Left lung (tissue), 14 donors: ENCODE measurements at places on chromosomes 16 and 17. TPM values are rescaled to one million over a fixed set of nuclear protein-coding genes. Genes with fewer than 3 reads are reported as not detected.

GRCh38 chr16:66322174-66322573, 44.3 kb upstream of the CDH5 start:
- no peak for DNase-seq
- no peaks in the 10 kb centered on the region for H3K36me3 ChIP-seq
- H3K4me3 ChIP-seq, result no peak overlapping the region
- no peaks in the 10 kb centered on the region for H3K4me1 ChIP-seq
- H3K27me3 ChIP-seq, result no peaks in the 10 kb centered on the region

GRCh38 chr16:9610727-9611126, 519.3 kb downstream of the HAPSTR1 start:
- no peak overlapping the region for H3K27ac ChIP-seq
- no peak for DNase-seq
- H3K27me3 ChIP-seq, result no peaks in the 10 kb centered on the region

- no peak overlapping the region for H3K4me3 ChIP-seq
- no peak for DNase-seq
- no peaks in the 10 kb centered on the region for H3K36me3 ChIP-seq
- H3K4me1 ChIP-seq, result no peaks in the 10 kb centered on the region
- no peak overlapping the region for H3K27ac ChIP-seq
These were observed 108.5 kb upstream of the XYLT1 start for GRCh38 chr16:17578981-17579874.

- peaks cover 43% of the 10 kb centered on the region for H3K36me3 ChIP-seq
- peak within 1 kb of the TSS; percentile 98 for H3K27ac ChIP-seq
- DNase-seq, result peak; percentile 93
- peak within 1 kb of the TSS; percentile 87 for H3K4me3 ChIP-seq
These were observed at the start of the genes ACADVL and DLG4 for GRCh38 chr17:7219812-7220592. TSS of gene ACADVL (plus strand) at chr17:7219938. CDS start at chr17:7219985, 47 bp downstream. TSS of gene DLG4 (minus strand) at chr17:7219836.

DNA sequence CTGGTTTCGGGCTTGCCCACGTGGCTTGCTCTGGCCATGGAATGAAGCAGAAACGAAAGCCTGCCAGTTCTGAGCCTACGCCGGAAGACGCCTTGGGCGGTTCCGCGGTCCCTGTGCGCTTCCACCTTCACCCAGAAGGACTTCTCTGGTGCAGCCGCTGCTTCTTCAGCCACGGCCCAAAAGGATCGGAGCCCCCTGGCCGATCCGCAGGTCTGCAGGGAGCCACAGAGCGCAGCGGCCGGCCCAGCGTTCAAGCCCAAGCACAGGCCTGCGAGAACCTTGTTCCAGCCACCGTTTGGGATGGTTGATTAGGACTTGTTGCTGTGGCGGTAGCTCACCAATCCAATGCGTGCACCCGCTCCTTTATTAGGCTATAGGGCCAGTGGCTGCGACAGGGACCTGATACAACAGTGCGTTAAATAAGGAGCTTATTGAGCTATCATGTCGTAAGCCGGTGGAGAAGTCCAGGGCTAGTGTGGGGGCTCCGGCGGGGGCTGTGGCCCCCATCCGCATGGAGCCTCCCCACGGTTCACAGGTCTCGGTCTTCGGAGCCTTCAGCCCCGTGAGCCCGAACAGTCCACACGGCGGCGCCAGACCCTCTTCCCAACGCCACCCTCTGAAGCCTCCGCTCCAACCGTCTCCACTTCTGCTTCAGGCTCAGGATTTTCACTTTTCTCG, 10.2 kb upstream of the MPP2 start:
- no peaks in the 10 kb centered on the region for H3K27me3 ChIP-seq
- H3K27ac ChIP-seq, result no peak overlapping the region
- no peak for DNase-seq
- peak overlapping the region; percentile 30 for H3K4me3 ChIP-seq
- H3K4me1 ChIP-seq, result peaks cover 6% of the 10 kb centered on the region
- no peaks in the 10 kb centered on the region for H3K36me3 ChIP-seq

DNA sequence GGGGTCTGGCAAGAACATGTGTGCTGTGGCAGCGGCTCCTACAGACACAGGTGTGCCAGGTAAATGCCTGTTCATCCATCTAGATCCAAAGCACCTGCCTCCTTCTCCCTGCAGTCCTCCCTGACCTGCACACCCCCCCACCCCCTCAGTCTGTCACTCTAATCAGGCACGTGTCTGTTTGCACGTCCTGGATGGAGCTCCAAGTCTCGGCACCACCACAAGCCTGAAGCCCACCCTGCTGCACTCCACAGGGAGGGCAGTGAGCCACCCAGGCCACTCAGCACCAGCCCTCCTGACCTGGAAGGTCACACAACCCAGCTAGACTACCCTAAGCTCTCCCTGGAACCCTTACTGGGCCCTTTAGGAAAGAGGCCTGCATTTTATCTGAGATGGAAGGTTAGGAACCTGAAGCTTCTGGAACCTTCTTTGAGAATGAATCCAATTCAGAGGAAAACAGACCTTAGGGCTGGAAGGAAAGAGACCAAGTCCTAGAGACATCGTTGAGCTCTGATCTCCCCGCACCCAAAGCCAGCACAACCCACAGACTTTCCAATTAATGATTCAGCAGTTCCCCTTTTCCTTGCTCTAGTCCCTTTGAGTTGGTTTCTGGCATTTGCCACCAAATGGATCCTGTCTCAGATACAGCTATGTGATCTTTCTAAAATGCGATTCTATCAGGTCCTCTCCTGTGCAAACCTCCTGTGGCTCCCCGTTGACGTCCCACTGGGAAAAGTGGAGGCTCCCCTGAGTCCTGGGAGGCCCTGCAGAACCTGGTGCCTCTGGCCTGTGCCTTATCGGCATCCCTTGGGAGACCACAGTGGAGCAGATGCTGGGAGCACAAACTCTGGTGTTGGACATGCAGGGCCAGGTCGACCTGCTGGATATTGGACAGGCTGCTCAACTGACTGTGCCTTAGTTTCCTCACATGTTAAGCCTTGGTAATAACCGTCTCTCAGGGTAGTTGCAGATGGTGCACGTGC, 67.9 kb downstream of the PRMT7 start:
- no peaks in the 10 kb centered on the region for H3K36me3 ChIP-seq
- no peak overlapping the region for H3K4me3 ChIP-seq
- no peak for DNase-seq
- H3K27me3 ChIP-seq, result no peaks in the 10 kb centered on the region

- no peak overlapping the region for H3K27ac ChIP-seq
- H3K4me1 ChIP-seq, result no peaks in the 10 kb centered on the region
- no peaks in the 10 kb centered on the region for H3K27me3 ChIP-seq
- no peak for DNase-seq
These were observed 108.4 kb downstream of the HS3ST3B1 start for GRCh38 chr17:14409292-14409691.

Gene PRDM7
- total RNA-seq, result not detected

GRCh38 chr17:17058304-17058703, 16.0 kb downstream of the MPRIP start:
- peaks cover 9% of the 10 kb centered on the region for H3K36me3 ChIP-seq
- no peaks in the 10 kb centered on the region for H3K27me3 ChIP-seq
- H3K4me1 ChIP-seq, result peaks cover 60% of the 10 kb centered on the region
- H3K4me3 ChIP-seq, result no peak overlapping the region
- no peak overlapping the region for H3K27ac ChIP-seq

- H3K4me3 ChIP-seq, result peak overlapping the region; percentile 16
- peaks cover 51% of the 10 kb centered on the region for H3K4me1 ChIP-seq
- H3K27ac ChIP-seq, result peak overlapping the region; percentile 83
- H3K27me3 ChIP-seq, result no peaks in the 10 kb centered on the region
- DNase-seq, result no peak
These were observed 22.9 kb downstream of the VMP1 start for GRCh38 chr17:59730268-59730834.

Gene CNTNAP1
- total RNA-seq, result 11.7 TPM

Gene ADCY9
- total RNA-seq, result 61.1 TPM

Gene ZG16B
- 1.4 TPM for total RNA-seq
